Neuronal stem cell (in vitro differentiated cells): ENCODE measurements at places on chromosomes 7 and 10.

GRCh38 chr7:44638611-44639557 lies 32.5 kb downstream of the OGDH start:
- DNase-seq, result no peak
- no peaks in the 10 kb centered on the region for H3K27me3 ChIP-seq
- no peaks in the 10 kb centered on the region for H3K36me3 ChIP-seq
- no peak overlapping the region for H3K4me3 ChIP-seq
- peaks cover 20% of the 10 kb centered on the region for H3K4me1 ChIP-seq
- H3K27ac ChIP-seq, result no peak overlapping the region

GRCh38 chr7:438916-439315 lies 80.7 kb downstream of the PDGFA start:
- H3K27ac ChIP-seq, result no peak overlapping the region
- no peak overlapping the region for H3K4me3 ChIP-seq
- no peaks in the 10 kb centered on the region for H3K36me3 ChIP-seq
- H3K4me1 ChIP-seq, result peaks cover 33% of the 10 kb centered on the region
- no peak for DNase-seq

- no peaks in the 10 kb centered on the region for H3K36me3 ChIP-seq
- no peaks in the 10 kb centered on the region for H3K4me1 ChIP-seq
- no peak for DNase-seq
- H3K27me3 ChIP-seq, result no peaks in the 10 kb centered on the region
Measured at GRCh38 chr7:22662036-22662435, 65.0 kb upstream of the IL6 start.

DNA sequence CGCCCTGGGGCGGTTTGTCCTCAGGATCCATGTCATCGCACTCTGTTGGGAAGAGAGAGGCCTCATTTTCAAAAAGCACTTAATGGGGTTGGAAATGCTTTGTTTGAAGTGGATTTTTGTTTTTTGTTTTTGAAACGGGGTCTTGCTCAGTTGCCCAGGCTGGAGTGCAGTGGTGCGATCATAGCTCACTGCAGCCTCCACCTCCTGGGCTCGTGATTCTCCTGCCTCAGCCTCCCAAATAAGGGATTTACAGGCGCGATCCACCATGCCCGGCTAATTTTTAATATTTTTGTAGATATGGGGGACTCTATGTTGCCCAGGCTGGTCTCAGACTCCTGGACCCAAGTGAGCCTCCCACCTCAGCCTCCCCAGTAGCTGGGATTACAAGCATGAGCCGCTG lies 735 bp downstream of the FKBP6 start:
- no peak overlapping the region for H3K4me3 ChIP-seq
- no peaks in the 10 kb centered on the region for H3K36me3 ChIP-seq
- no peaks in the 10 kb centered on the region for H3K27me3 ChIP-seq
- H3K4me1 ChIP-seq, result no peaks in the 10 kb centered on the region

DNA sequence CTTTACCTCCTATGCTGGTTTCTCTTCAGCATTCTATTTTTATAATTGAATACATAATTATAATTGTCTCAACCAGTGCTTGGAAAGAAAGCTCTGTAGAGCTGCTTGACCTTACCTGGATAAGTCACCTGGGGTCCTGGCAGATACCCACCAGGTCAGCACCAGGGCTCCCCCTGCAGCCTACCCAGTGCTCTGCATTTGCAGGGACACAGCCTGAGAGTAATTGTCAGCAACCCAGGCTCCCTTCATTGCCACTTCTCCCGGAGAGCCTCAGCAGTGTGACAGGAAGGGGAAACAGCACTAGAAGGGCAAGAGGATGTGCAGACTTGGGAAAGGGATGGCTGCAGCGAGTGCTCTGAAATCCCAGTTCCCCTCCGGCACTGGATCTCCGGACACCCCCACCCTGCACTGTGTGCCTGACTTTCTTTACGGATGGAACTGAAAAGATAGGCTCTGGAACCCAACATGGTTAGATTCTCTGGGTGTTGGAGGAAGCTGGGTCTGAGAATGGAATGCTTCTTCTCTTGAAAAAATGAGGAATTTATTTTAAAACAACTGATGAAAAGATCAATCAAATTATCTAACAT lies 11.4 kb upstream of the PAX4 start:
- DNase-seq, result no peak
- no peak overlapping the region for H3K27ac ChIP-seq

DNA sequence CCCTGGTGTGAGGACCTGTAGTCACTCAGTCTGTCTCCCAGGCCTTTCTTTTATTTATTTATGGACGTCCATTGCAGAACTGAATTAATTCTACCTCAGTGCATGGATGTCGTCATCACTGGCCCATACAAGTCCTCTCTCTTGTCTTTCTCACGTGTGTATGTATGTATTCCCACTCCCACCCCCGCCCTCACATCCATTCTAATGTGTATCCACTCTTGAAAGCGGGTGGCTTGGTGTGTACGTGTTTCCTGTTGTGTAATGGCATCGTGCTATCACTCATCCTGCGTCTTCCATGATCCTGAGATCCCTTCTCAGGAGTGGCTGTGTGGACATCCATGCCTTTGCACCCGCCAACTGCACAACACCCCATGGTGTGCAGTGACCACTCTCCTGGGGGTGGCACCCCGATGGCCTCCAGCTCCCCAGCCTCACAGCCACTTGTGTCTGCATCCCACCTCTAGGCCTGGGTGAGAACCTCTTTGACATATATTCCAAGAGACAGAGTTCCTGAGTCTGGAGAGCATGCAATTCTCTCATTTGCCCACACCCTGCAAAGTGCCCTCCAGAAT lies 3.0 kb upstream of the AOC1 start:
- no peaks in the 10 kb centered on the region for H3K27me3 ChIP-seq
- H3K27ac ChIP-seq, result no peak overlapping the region
- no peak for DNase-seq
- H3K36me3 ChIP-seq, result no peaks in the 10 kb centered on the region

DNA sequence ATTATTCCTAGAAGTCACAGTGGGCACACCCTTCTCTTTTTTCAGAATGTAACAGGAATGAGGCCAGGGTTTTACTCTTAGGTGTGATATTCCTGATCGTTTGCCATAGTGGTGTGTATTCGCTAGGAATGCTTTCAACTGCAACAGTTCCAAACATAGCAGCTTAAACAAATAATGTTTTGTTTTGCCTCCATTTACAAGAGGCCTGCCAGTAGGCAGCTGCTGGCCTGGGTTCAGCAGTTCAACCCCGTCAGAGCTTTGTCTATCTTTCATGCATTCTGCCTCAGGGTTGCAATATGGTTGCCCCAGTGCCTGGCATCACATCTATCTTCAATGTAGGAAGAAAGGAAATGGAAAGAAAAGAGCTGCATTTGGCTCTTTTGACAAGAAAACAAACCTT lies 21.7 kb upstream of the RET start:
- no peak overlapping the region for H3K4me3 ChIP-seq
- no peaks in the 10 kb centered on the region for H3K4me1 ChIP-seq
- H3K27ac ChIP-seq, result no peak overlapping the region
- no peak for DNase-seq
- H3K27me3 ChIP-seq, result peaks cover 2% of the 10 kb centered on the region
